ENCODE measurements at places on chromosomes 16 and 17. TPM values are rescaled to one million over a fixed set of nuclear protein-coding genes. Genes with fewer than 3 reads are reported as not detected.

DNA sequence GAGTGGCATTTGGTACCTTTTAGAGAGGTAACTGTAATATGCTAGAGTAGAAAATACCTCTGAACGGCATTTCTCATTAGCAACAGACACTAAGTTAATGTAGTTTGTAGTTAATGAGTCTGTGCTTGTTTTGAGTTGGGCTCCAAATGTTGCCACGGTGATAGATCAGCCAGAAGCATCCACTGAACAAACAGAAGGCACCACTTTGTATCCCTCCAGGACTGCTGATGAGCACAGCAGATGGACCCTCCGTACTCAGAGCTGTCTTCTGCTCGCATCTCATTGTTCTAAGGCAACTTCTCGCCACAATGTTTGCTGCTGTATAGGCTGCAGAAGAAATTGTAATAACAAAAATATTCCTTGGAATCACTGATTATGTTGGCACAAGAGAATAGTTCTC lies 56.1 kb downstream of the TNRC6C start:
- DNase-seq, result no peak

DNA sequence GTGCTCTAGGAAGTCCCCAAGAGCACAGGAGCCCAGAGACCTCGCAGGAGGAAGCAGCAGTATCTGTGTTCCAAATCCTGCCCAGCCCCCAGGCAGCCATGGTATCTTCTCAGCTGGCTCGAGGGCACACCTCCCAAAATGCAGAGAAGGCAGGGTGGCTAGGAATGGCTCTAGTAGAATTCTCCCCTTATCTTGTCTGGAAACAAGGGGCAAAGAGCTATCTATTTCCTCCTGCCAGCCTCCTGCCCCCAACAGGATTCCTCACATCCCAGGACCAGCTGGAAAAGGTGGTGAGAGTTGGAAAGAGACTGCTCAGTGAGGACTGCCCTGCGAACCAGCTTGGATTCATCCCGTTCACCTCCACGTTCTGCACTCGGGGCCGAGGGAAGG lies 8.6 kb upstream of the TSPOAP1 start:
- no peak for DNase-seq

- DNase-seq, result no peak
Measured at GRCh38 chr17:77677211-77677610, 281.3 kb upstream of the TNRC6C start.

The RNF222 gene
- not detected for polyA plus RNA-seq

DNA sequence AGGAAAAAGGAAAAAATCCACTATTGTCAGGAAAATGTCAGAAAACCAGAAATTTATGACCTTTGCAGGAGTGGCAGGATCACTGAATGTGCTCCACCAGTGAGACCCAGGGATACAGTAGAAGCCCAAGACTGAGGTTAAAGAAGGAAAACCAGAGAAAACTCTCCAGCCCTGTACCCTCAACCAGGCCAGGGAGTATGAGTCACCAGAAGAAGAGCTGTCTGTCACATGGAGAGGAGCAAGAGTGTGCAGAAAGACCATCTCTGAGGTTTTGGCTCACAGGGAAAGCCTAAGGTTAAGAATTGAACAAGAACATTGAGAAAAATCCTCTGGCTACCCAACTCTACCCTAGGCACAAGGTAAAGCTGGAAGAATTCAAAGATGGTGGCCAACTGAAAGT lies 47.6 kb upstream of the MON1B start:
- no peak for DNase-seq

The KATNIP gene
- 6.0 TPM for polyA plus RNA-seq

GRCh38 chr16:20369452-20370054 lies 17.0 kb upstream of the UMOD start:
- no peak for DNase-seq

The TEKT3 gene
- not detected for polyA plus RNA-seq

- no peak for DNase-seq
Measured at GRCh38 chr16:10405386-10405939, 19.6 kb downstream of the ATF7IP2 start.

DNA sequence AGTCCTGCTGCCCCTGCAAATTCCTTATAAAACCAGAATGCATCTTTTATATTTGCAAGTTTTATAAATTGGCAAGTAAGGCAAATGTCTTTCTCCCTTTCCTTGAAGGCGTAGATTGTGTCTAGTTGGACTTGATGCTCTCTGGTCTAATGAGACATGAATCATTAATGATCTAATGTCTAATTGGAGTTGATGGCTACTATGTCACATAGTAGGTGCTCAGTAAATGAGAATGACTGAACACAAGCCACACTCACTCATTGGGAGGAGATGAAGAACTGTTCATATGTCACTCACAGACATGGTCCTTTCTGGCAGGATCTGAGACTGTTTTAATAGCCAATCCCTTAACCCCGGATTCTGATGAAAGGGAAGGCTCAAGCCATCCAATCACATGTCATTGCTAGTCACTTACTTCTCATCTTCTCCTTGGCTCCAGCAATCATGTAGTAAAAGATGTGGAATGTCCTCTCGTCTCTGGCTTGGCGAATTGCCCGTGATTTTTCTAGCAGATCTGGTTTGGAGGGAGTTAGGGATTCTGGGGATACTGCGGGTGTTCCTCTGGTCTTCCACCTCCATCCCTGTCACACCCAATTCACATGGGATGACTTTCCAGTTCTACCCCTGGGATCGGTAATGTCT lies 81.0 kb downstream of the MYH11 start:
- no peak for DNase-seq

DNA sequence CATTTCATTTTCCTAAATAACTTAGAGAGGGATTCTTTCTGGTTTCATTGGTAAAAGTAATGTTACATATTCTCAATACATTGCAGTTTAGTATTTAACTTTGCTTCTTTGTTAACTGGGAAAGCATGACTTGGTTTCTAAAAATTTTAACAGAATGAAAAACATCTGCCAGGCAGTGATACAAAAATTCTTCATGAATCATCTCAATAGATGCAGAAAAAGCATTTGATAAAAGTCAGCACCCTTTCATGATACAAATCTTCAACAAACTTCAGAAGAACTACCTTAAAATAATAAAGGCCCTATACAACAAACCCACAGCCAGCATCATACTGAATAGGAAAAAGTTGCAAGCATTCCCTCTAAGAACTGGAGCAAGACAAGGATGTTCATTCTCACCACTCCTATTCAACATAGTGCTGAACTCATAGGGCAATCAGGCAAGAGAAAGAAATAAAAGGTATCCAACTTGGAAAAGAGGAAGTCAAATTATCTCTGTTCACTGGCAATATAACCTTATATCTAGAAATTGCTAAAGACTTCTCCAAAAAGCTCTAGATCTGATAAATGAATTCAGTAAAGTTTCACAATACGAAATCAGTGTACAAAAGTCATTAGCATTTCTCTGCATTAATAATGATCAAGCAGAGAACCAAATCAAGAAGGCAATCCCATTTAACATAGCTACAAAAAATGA lies 50.4 kb downstream of the SLFN5 start:
- no peak for DNase-seq

The KRTAP2-2 gene
- not detected for polyA plus RNA-seq

DNA sequence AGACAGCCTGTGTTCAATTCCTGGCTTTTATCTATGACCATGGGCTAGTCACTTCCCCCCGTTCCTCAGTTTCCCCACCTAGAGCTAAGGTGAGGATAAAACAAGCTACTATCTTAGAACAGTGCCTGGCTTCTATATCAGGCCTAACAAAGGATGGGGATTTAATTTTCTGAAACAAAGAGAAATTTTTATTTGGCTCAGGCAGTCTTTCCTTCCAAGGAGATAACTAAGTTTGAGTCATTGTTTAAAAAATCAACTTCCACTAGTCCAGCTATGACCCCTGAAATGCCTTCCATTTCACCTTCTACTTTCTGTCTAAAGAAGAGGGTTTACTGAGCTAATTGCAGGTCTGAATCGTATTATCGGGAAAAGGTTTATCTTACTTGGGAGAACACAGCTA lies 99.0 kb downstream of the CMIP start:
- DNase-seq, result no peak

The C17orf107 gene
- polyA plus RNA-seq, result 0.28 TPM

DNA sequence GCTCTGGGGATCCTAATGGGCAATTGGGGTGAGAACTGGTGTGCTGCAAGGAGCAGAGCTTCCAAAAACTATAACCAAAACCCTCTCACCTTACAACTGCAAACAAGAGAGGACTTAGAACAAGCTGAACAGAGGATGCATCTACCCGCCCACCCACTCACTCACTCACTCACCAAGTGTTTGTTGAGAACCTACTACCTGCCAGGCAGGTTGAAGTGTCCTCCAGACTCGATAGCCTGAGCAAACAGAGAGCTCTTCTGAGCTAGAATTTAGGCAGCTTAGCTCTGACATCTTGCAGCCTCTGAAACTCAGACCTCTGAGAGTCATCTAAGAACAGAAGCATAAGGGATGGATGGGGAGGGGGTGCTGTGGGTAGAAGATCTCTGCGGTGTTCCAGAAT lies 41.2 kb downstream of the CACNG3 start:
- DNase-seq, result no peak

DNA sequence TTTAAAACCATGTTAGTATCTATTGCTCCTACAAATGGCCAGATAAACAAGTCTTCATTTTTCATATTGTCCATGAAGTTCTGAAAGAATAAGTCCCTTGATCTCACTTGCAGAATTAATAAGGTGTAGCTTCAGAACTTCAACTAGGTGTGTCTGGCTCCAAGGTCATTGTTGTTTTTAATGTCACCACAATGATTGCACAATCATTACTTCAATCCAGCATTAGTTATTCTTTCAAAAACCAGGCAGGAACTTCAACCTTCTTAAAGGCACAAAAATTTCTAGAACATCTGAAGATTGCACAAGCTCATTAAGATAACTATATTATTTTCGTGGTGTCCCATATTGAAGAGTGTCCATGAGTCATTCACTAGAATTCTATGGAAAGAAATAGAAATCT lies 1386.4 kb downstream of the CDH11 start:
- no peak for DNase-seq

DNA sequence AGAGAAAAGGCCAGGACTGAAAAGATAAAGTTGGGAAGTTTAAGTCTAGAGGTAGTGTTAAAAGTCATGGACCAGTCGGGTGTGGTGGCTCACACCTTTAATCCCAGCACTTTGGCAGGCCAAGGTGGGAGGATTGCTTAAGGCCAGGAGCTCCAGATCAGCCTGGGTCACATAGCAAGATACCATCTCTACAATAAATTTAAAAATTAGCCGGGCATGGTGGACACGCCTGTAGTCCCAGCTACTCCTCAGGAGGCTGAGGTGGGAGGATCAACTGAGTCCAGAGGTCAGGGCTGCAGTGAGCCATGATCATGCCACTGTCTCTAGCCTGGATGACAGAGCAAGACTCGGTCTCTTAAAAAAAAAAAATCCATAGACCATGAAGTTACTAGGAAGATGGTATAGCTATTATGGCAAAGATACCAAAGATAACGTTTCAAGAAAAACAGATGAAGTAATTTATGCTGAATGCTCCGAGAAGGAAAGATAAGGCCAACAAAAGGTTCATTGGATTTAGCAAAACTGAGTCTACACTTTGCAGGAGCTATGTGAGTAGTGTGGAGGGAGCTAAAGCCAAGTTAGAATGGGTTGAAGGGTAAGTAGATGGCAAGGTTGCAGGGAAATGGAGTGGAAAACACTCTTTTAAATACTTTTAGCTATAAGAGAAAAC lies 11.7 kb downstream of the TRIM37 start:
- no peak for DNase-seq

DNA sequence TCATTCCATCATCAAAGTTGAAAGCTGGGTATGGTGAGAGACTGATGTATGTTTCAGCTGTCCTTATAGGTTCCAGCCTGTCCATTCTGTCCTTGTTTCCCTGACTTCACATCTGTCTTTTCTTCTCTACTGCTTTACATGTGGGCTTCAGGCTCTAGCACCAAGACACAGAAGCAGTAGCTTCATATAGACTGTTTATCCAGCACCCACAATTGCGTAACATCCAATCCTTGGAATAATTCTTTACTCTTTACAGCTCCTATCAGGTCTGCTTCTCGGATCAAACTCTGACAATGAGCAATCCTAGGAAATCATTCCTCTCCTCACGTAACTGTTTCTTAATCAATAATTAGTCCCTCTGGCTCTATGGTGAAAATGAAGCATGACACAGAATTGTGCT lies 158.9 kb downstream of the CA10 start:
- DNase-seq, result no peak

GRCh38 chr16:85659336-85659735 lies 29.4 kb downstream of the GINS2 start:
- no peak for DNase-seq

The CDH1 gene
- polyA plus RNA-seq, result 12.0 TPM

DNA sequence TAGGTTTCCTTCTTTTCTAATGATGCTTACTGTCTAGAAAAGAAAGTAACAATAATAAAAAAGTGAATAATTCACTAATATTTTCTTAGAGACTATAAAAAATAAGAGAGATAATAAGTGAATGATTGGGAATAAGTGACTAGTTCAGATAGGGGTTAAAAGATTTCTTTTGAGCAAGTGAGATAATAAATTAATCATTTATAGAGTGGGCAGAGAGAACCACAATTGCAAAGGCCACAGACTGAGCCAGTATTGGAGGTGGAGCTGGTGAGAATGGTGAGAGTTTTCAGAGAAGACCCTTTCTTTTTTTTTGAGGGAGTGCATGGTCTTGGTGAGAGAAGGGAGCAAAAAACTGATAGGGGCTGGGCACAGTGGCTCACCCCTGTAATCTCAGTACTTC lies 159.1 kb upstream of the SALL1 start:
- no peak for DNase-seq

The KRT40 gene
- polyA plus RNA-seq, result not detected

The CTF1 gene
- not detected for polyA plus RNA-seq

DNA sequence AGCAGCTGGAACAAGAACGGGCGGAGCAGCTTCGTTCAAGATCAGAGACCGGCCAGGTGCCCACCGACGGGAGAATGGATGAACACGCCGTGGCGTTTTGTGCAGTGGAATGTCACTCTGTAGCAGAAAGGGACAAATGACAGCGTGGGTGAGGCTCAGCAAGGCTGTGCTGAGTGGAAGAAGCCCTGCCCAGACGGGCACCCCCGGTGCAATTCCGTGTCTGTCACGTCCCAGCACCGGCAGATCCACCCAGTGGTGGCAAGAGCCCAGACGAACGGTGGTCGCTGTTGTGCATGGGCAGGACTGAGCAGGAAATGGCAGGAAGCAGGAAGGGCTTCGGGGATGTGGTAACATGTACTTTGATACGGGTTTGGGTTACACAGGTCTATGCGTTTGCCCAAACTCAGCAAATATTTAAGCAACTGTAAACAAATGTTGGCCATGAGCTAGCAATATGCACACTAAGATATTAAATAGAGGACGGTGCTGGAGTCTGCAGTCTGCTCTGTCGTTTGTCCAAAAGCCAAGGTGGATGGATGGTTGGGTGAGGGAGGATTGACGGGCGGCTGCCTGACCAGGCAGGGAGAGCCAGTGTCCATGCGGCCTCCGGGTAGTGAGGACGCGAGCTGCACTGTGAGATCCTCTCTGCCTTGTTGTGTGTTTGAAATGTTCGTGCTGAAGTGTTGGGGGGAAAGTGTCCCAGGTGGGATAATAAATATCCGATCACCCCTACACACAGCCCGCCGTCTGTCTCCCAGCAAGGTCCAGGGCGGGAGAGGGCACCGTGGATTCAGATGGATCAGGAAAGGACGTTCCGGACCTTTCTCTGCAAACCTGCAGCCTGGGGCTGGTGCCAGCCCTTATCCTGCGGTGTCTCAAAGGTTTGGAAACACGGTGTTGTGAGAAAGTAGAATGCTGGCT lies 48.4 kb downstream of the COX4I1 start:
- DNase-seq, result no peak

- no peak for DNase-seq
Measured at GRCh38 chr17:1122533-1123392, 57.0 kb downstream of the ABR start.

The RAMP2 gene
- polyA plus RNA-seq, result 0.51 TPM

Data from GM12878 (cell line).